GF-D8 (cell line): ENCODE measurements at places on chromosomes 5 and 9.

- no peak for DNase-seq
Observed at GRCh38 chr5:72107901-72108201, 576 bp downstream of the MAP1B start.

DNA sequence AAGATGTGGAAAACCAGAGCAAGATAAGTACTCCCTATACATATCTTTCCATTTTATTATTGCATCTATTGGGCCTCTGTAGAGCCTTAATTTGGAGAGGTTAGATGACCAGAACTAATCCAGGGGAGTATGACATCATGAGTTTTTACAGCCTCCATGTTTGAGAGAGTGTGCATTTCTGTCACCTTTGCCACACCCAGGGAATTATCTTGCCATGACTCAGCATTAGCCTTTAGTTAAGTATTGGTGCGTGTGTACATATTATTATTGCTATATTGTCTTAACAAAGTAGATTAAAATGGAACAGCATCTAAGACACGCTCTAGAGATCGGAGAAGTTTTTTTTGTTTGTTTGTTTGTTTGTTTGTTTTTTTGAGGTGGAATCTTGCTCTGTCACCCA lies 27.6 kb downstream of the DIMT1 start:
- DNase-seq = no peak

GRCh38 chr9:5718296-5719032 lies 89.6 kb downstream of the RIC1 start:
- DNase-seq = no peak

DNA sequence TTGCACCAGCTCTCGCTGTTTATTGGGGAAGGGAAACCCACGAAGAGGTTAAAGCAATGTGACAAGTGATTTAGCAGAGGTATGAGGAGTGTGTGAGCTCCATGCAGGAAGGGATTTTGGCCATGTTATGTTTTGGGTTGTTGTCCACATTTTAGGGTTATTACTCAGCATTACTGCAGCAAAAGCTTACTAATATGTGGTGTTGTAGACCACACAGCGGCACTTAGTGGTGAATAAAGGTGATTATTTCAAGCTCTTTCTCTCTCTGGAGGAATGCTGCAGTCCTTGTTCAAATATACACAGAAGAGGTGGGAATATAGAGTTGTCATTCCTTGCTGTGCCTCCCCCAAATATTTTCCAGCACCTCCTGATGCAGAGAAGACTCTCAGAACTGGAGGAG lies 29.7 kb upstream of the AKNA start:
- no peak for DNase-seq

- no peak for DNase-seq
Observed at GRCh38 chr5:173969167-173970049, 19.6 kb upstream of the C5orf47 start.
